ENCODE measurements at places on chromosomes 12 and 14. TPM values are rescaled to one million over a fixed set of nuclear protein-coding genes. Genes with fewer than 3 reads are reported as not detected.

DNA sequence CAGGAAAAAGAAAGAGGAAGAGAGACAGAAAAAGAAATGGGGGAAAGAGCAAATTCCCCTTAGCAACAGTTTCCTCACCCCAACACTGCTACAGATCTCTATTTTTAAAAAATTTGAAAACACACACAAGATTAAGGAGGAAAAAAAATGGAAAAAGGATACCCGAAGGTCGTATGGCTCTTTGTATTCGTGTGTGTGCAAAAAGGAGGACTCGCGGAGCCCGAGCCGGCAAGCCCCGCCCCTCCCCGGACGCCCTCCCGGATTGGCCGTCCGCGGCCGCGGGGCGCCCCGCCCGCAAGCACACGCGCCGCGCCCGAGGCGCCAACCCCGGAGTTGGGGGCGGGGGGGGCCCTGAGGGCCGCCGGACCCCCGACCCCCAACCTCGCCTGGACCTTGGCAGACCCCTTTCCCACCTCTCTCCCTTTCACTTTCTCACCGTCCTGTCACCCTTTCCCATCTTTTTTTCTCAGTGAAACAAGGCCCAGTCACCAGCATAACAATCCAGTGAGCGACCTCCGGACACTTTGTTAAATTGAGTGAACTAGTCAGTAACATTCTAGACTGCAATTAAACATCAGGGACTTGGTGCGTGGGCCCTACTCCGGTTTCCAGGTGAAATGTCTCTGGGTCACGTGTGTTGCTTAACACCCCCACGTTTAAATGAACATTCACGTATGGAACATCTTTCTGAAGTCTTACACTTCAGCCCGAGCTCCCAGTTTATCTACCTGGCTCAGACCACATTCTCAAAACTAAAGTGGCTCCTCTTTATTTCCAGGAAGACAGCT is at the start of gene C14orf93:
TSS of gene C14orf93 (minus strand) at position 205 of the 788 bp plus-strand sequence. CDS start 11,120 bp downstream, outside the sequence.
- peak; percentile 98 for DNase-seq

CD4 gene
- total RNA-seq, result 15.0 TPM

- peak; percentile 87 for DNase-seq
These were observed 61.9 kb downstream of the ESR2 start for GRCh38 chr14:64232095-64232838.

GRCh38 chr14:104317492-104317805 is 179.1 kb downstream of the KIF26A start:
- DNase-seq, result no peak

KRT85 gene
- not detected for total RNA-seq

HOXC4 gene
- 3.3 TPM for total RNA-seq

ESPL1 gene
- 0.72 TPM for total RNA-seq

DNA sequence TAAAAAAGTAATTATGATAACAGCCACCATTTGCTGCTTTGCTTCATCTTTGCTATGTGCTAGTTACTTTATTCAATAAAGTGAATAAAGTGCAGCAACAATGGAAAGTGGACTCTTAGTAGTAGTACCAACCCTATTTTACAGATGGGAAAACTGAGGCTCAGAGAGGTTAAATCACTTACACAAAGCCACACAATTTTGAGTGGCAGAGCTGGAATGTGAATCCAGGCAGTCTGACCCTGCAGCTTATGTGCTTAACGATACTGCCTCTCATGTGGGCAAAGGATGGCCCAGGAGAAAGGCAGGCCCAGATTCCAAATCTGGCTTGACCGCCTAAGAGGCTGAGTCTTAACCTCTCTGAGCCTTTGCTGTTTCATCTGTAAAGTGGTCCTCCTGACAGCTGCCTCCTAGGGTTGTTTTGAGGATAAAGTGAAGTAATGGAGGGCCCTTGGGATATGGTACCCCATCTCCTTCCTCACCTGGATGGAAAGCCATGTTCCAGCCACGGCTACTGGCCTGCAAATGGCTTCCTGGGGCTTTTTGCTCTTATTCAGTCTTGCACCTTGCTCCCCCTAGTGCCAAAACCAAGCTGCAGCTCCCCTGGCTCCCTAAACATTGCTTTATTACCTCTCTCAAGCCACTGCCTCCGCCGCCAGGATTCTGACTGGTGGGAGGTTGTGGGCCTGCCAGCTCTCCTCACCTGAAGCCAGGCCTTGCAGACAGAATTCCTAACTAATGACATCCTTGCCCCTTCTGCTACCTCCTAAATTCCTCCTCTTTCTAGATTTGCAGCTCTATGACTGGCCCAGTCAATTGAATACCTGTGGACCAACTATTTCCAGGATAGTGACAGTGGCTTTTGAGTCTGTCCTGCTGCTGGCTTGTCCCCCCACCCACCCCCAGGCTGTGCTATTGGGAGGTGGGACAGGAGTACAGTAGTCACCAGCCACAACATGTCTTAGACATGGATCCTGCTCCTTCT is 283.3 kb upstream of the PWP1 start:
- no peak for DNase-seq

VDR gene
- 32.2 TPM for total RNA-seq
